ENCODE measurements at places on chromosomes 11 and 22.
A peak's percentile ranks its signal among the peaks of the same experiment; 100 is the strongest.

- DNase-seq, result peak; percentile 55
Observed at GRCh38 chr11:35006389-35007128, 90.1 kb downstream of the PDHX start.

DNA sequence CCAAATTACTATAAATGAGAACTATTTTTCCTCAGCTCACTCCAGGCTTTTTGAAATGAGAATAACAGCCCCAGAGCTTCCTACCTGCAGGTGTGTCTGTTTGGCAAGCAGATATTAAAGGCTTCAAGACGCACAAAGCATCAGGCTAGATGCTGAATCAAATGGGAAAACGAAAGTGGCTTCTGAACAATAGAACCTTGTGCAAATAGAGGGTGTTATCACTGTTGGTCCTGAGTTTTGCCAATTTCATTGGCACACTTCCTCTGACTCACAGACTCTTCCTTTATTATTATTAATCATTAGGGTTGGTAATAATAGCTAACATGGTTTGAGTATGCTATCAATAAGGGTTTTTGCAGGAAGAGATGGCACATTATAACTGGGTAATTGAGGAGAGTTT lies 13.4 kb downstream of the SYT13 start:
- no peak for DNase-seq

GRCh38 chr22:48758881-48759875 lies 1068.5 kb downstream of the BRD1 start:
- no peak for DNase-seq

GRCh38 chr22:32717337-32718240 lies 83.9 kb upstream of the TIMP3 start:
- no peak for DNase-seq

DNA sequence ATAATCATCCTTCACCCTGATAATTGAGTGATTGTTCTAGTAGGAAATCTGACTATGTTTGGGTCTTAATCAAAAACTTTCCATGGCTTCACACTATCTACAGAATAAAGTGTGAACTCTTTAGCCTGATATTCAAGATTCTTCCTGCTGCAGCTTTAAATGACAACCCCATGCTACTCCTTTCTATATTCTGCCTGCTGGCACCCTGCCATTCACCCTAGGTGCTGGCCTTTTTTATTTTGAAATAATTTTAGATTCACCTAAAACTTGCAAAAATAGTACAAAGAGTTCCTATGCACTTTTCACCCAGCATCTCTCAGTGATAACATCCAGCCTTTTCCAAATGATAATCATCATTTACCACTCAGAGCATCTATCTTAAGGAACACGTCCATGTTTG lies 363.4 kb upstream of the NARS2 start:
- DNase-seq, result no peak

DNA sequence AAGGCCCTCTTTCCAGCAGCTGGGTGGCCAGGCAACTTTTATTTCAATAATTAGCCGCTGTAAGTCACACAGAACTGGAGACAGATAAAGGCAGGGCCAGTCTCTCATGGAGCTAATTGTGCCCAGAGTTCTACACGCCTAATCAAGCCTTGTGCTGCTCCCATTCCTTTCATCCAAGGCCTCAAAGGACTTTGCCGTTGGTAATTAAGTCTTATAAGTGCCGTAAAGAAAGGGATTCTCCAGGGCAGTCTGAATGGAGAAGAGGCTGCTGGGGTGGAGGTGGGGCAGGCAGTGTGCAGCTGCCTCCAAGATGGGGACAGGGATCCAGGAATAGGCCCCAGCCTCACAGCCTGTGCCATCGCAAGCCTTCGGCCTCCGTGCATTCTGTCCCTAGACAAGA lies 357.9 kb downstream of the TENM4 start:
- no peak for DNase-seq

DNA sequence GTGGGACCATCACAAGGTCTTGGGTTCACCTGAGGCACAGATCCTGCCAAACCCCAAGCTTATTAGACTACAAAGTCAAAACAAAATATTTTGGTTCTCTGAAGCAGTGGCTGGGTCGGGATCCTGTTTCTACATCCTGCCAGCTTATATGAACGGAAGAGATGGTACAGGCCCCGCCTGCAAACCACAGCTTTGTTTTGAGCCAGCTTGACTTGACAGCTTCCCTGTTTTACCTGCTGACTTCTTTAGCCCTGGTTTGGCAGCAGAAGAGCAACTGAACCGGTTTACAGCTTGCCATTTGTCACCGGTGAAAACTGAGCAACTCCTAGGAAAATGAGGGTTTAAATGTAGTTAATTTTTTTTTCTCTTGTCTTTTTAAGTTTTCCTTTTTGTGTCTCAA lies 11.4 kb downstream of the PACS1 start:
- DNase-seq, result peak; percentile 65

DNA sequence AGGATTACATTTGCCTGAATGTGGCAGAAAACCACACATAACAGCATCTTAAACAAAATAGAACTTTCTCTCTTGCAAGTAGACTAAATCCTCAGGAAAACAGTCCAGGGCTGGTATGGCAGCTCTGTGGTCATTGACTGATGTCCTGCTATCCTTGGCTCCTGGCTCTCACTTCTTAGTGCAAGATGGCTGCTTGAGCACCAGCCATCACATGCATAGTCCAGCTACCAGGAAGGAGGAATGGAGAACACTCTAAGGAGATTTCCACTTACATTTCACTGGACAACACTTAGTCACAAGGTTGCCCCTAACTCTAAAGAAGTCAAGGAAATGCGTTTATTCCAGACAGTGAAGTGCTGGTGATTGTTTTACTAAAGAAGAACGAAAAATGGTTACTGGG lies 13.6 kb downstream of the RIBC2 start:
- no peak for DNase-seq

DNA sequence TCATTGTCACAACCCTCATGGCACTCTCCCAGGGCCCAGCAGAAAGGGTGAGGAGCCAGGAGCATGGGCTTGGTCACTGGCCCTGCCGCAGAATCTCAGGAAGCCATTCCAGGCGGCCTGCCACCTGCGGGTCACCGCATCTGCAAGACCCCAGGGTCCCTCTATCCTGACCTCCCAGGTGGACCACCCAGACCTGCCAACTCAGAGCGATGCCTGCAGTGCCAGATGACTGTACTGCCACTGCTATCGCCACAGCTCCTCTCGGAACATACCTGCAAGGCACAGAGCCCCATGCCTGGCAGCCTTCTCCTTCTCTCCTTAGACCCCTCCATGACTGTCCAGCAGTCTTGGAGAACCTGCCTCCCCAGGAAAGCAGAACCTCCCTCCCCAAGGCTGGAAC lies 26.4 kb upstream of the ELFN2 start:
- DNase-seq, result no peak

DNA sequence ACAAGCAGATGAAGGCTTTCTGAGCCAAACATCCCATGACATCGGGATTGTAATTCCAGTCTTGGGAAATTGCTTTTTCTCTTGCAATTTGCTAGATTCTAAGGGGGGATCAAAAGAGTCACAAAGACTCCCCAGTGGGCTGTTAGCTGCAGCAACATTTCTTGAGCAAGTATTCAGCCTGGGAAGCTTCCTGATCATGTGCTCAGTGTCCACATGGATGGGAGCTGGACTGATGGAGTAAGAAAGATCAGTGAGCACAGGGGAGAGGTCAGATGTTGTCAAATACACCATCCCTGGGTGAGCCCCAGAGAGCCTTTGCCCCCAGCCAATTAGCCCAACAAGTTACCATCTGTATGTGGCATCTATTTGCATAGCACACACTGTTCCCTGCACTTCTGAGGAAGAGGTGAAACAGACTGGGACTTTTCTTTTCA lies 10.2 kb upstream of the GRK3 start:
- no peak for DNase-seq

DNA sequence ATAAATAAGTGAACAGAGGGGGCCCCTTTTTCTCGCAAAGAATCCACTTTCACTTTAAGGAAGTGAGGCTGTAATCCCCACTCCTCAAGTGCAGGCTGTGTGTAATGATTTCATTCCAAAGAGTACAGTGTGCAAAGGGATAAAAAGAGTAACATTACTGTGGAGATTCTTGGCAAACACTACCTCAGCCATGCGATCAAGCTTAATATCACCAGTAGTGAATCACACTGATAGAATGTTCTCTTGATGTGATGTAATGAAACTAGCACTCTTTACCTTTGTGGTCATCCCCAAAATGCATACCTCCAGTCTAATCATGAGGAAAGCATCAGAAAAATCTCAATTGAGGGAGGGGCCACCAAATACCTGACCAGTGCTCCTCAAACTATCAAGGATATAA lies 246.1 kb upstream of the CHORDC1 start:
- DNase-seq, result no peak

Data from stimulated activated naive CD8-positive, alpha-beta T cell treated with anti-CD3 and anti-CD28 coated beads, Interleukin-15, Interleukin-2, amounts not matched to agents 100 U/mL and 50 U/mL, for 24 hours (primary cell).